ENCODE measurements at places on chromosomes 13 and 19. TPM values are rescaled to one million over a fixed set of nuclear protein-coding genes. Genes with fewer than 3 reads are reported as not detected.

DNA sequence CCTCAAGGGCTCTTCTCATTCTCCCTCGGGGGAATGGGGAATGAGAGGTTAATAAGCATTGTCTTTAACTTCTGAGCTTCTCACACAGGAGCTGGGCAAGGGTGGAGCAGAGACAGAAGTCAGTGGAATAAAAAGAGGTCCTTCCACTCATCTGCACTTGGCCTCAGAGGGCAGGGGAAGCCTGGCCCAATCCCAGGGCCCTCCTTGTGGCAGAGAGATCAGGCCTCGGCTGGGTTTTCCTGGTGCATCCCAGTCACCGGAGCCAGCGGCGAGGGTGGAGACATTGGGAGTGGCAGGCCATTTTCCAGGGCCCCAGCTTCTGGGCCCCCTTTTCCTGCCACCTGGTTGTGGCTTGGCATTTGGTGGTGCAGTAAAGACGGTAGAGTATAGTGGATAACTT, 10.6 kb downstream of the CALM3 start:
- peak; percentile 41 for DNase-seq

EXOC3L2 gene
- 0.37 TPM for total RNA-seq

DNA sequence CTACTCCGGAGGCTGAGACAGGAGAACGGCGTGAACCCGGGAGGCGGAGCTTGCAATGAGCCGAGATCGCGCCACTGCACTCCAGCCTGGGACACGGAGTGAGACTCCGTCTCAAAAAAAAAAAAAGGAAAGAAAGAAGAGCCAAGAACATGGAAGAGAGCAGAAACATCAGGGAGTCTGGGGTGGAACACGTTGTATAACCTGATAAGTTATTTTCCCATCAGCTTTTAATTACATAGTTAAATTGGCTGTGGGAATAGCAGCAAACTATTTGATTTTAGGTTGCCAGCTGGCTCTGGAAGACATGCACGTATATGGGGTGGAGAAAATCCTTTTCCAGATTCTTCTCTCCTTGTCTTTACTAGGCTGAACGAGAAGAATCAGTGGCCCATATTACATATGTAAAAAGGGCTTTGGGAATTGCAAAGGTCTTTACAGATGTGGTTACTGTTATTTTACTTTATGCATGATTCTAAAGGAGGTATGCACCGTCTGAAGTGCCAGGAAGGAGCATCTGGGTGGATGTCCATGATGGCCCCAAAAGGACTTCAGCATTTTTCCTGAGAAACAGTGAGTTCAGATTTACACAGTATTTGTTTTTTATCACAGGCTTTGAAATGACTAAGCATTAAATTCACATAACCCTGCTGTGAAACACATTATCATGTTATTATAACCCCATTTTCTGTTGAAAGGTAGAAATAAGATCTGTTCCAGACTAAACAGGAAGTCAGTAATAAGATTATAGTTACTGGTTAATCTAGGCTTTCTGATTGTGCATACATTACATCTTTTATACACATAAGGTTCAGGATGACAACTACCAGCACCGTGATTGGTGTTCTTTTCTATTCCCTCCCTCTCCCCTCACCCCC, 4.6 kb upstream of the NAA16 start:
- DNase-seq, result no peak

IL4I1 gene
- not detected for total RNA-seq

- no peak for DNase-seq
Measured at GRCh38 chr13:24035411-24035810, 125.1 kb upstream of the SPATA13 start.

GRCh38 chr19:4278419-4279266, at the start of gene SHD:
Gene SHD (plus strand): TSS chr19:4279266. CDS start chr19:4280064, 798 bp downstream.
- no peak for DNase-seq

GRCh38 chr19:39144290-39145071, 18.9 kb downstream of the PAK4 start:
- no peak for DNase-seq

SGTA gene
- total RNA-seq, result 36.6 TPM

KLK8 gene
- not detected for total RNA-seq

GRCh38 chr19:1554968-1555367, 13.2 kb downstream of the MEX3D start:
- DNase-seq, result no peak

KIR2DL3 gene
- total RNA-seq, result not detected

DNA sequence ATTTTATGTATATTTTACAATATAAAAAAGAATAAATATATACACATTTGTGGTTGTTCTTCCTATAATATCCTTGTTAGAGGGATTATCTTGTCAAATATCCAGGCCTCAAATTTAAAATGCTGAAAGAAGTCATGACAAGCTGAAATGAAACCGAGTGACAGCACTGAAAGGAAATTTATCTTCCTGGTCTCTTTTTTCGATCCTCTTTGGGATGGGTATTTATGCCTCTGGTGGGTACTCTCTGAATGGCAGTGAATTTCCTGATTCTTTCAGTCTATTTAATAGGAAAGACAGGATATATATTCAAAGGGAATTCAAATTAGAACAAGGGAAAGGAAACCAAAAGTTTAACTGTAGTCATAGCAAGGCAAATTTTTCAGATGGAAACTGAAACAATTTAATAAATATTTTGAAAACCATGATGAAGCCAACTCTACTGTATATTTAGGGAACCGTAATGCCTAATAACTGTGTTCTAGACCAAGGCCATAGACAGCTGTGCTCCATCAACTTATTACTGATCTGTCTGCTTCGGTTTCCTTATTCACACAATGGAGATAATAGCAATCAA, 97.9 kb downstream of the DLEU7 start:
- DNase-seq, result no peak

GRCh38 chr13:51370811-51371210, 31.3 kb downstream of the SERPINE3 start:
- no peak for DNase-seq

DNA sequence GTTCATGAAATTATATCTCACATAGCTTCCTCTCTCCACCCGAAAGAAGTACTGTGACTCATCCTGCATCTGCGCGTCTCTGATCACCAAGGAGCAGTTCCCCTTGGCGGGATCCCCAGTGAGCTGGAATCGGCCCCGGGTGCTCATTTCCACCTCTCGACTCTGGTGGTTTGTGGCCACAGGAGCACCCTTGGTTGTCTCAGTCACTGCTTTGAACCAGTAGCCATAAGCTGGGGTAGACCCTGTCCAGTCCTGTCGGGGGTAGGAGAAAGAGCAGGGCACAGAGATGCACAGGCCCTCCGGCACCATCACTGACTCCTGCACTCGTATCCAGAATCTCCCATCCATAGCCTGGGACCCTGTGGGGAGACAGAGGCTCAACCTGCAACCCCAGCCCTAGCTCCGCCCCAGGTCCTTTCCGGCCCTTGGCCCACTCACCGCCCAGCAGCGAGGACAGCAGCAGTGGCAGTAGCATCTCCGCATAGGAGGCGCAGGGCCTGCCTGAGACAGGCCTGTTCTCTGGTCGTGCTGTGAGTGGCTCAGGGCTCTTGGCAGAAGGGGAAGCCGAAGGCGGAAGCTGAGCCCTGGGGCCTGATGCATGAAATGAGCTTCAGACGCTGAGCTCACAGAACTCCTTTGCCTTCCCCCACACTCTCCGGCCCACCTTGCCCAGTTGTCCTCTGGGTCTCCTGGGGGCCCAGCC, at the start of gene SIGLEC10:
Gene SIGLEC10 (minus strand): TSS at position 536 of the 703 bp plus-strand sequence. CDS start 61 bp downstream, at position 475.
- DNase-seq, result no peak

DNA sequence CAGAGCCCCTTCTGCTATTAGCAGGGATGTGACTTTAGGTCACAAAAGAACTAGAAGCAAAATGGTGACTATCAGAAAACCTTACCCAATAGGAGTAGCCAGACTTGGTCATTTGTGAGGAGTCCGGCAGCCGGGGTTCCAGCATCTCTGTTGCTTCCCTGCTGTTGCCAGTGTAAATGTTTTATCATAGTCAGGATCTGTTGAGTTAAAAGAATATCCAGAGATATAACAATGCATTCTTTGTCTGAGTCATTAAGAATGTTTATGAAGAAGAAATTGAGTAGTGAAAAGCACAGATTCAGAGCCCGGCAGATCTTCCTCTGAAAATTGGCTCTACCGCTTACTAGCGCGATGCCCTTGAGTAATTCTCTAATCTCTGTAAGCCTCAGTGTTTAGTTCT, 84.2 kb downstream of the COL4A2 start:
- no peak for DNase-seq

CEACAM7 gene
- not detected for total RNA-seq

- DNase-seq, result no peak
Measured at GRCh38 chr13:54989418-54989817, 1960.8 kb downstream of the OLFM4 start.

DNA sequence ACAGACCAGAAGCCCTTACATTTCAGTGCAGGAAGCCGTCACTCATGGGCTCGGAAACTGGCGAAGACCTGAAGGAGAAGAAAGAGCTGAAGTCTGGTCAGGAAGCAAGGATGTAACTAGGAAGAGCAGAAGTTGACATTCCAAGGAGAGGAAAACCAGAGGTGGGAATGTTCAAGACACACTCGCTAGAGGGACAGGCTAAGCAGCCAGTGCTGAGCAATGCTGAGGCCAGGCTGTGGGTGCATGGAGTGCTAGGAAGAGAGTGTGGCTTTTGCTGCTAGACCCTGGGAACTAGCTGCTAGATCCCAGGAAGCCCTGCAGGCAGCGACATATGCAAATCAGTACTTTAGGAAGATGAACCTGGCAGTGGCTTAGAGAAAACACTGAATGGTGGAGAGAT, 12.1 kb upstream of the URAD start:
- no peak for DNase-seq

DNA sequence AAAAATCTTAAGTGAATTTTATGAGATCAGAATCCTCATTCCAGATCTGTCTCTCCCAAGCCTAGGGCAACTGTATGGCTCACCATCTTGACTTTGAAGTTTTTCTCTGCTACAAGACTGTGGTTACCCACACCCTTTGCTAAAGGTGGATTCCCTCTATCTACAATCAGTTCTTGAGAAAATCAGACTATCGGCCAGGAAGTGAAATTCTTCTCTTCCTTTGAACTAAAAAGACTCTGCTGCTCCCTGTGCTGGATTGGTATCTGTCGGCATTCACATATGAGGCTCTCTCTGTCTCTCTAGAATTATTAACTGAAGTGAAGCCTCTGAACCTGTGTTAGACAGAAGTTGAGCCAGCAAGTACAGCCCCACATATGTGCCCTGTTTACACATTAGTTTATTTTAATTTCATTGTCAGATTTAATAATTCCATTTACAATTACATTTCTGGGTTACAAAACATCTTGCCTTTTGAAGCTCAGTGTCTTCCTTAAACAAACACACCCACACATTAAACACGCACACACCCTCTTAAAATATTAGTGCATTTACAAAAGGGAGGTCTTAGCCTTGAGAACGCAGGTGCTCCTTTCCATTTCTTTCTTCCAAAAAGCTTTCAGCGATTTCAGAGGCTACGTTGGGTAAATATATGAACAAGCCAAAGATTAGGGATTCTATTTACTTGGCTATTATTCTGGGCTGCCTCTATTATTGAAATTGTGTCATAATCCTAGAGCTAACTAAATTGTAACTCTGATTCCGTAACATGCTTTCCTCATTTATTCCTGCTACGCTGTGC, 145.7 kb downstream of the MIPEP start:
- no peak for DNase-seq

MEIOSIN gene
- not detected for total RNA-seq

- no peak for DNase-seq
Measured at GRCh38 chr13:98556968-98557631, 19.8 kb downstream of the STK24 start.
